ENCODE measurements at places on chromosomes 12 and 14.
A peak's percentile ranks its signal among the peaks of the same experiment; 100 is the strongest.

DNA sequence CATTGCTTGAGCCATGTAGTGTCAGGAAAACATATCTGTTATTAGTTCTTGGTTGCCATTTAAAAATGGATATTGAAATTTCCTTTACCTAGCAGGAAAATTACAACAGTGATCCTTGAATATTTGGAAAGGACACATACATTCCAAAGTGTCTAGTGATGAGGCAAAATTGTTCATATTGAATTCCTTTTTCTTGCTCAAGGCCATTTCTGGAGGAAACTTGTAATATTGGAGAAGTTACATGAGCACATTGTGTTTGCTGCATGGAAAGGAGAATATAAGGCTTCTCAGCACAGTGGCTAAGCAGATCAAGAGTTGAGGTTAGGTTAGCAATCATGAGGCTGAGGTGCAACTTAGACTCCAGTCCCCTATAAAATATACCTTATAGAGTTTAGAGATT, 121.9 kb downstream of the PDE3A start:
- no peak for DNase-seq

DNA sequence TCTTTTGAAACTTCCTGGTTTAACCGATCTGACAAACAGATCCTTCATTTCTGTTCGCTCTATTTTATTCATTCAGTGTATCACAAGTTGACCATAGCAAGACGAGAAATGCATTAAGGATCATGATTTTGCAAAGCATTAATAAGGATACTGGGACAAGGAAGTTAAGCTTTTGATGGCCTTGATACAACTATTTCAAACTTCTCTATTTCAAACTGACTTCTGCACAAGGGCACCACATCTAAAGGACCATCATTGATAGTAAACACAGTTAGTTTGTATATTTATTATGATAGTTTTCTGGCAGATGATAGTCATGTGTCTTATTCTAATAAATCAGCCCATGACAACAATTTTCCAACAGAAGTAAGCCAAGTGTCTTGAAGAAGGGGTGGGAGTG, 25.8 kb upstream of the PLXNC1 start:
- no peak for DNase-seq

DNA sequence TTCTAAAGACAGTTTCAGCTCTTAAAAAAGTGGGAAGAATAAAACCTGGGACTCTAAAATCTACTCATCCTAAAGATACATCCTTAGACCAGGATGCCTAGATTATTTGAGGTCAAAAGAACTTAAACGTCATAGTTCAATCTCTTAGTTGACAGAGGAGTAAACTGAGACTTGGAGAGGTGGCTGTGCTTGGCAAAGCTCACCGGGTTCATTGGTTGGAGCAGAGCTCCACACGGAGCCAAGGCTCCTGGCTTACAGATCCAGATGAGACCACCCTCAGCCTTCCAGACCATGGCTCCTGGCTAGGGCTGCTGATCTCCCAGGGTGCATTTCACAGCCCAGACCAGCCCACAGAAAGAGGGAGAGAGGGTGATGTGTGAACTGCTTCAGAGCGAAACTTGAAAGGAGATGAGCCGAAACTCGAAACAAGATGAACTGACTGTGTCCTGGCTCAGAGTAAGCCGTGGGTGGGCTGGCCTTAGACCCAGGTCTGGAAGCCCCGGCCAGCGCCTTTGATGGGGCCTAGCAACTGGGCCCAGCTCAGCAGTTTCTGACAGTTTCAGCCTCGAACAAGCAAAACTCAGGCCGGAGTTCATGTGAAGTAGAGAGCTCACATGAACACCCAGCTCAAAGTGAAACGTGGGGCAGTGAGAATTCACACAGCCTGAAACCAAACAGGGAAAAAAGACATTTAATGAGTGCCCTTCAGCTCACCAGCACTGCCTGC, 1044.8 kb downstream of the BCL11B start:
- DNase-seq = peak; percentile 79

- DNase-seq = no peak
Measured at GRCh38 chr14:91035855-91036254, 24.6 kb downstream of the RPS6KA5 start.

- DNase-seq = peak; percentile 79
Measured at GRCh38 chr12:105330931-105331804, 677 bp downstream of the C12orf75 start.

DNA sequence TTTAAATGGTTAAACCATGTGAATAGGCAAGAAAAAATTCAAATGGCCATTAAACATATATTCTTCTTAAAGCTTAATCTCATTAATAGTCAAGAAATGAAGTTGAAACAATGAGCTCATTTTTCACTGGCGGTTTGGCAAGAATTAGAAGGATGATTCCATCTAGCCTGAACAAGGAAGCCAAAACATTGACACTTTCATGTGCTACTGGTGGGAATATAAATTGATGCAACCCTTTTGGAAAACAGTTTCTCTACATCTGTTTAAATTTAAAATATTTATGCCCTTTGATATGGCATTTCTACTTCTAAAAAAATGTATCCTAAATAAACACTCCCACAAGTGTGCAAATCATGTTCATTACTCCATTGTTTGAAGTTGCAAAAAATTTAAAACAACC, 174.7 kb upstream of the HIF1A start:
- no peak for DNase-seq

DNA sequence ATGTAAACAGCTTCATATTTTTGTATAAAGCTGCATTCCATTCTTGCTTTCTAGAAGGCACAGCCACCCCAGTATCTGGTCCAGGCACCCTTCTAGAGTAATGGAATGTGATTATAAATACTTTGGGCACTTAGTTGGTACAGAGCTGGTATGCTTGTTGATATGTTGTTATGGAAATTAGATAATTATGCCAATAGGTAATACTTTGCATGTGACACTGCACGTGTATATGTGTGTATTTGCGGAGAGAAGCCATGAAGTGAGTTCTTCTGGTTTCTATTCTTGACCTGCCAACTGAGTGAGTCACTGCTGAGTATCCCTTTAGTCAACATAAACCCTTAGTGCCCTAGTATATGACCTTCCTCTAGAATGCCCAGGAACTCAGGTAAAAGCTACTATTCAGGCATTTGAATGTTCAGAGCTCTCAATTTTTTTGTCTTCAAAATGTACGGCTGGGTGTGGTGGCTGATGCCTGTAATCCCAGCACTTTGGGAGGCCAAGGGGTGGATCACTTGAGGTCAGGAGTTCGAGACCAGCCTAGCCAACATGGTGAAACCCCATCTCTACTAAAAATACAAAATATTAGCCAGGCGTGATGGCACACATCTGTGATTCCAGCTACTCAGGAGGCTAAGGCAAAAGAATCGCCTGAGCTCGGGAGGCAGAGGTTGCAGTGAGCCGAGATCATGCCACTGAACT, 6.2 kb upstream of the TCP11L2 start:
- DNase-seq = no peak

DNA sequence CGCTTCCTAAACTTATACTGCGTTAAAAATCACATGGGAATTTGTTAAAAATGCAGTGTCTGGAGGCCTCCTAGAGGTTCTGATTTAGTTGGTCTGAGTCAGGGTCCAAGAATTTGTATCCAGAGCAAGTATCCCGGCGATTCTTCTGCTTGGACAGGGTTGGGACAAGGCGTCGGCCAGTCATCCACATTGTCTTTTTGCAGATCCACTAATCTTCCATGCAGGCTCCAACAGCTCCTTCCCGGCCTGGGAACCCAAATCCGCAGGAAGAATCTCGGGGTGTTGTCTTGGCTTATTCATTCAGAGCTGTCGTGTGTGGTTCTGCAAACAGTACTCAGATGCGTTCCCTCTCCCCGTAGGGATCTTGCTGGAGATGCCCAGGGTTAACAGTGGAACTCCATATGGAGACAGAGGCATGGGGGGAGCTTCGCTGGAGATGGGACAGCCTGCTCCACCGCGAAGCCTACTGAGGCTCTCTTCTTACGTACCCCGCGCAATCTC, 25.3 kb downstream of the GPRC5D start:
- no peak for DNase-seq

GRCh38 chr12:632102-632696, 31.0 kb downstream of the NINJ2 start:
- DNase-seq = peak; percentile 39

DNA sequence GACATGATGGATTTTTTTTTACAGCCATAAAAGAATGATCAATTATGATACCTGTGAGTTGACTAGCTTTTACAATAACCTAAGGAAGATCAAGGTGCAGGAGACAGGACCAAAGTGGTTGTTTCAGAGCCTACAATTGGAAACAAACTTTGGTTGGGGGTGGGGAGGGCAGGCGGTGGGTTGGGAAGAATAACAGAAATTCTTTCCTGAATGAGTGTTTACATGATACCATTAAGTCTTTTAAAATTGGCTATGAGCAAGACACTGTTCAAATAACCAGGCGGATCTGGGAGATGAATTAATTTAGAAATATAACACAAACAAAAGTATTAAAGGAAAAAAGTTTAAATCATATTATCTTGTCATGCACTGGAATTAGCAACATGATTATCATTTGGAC, 7.2 kb downstream of the NFYB start:
- no peak for DNase-seq

- DNase-seq = no peak
Measured at GRCh38 chr12:126354633-126355032, 1289.4 kb downstream of the AACS start.

DNA sequence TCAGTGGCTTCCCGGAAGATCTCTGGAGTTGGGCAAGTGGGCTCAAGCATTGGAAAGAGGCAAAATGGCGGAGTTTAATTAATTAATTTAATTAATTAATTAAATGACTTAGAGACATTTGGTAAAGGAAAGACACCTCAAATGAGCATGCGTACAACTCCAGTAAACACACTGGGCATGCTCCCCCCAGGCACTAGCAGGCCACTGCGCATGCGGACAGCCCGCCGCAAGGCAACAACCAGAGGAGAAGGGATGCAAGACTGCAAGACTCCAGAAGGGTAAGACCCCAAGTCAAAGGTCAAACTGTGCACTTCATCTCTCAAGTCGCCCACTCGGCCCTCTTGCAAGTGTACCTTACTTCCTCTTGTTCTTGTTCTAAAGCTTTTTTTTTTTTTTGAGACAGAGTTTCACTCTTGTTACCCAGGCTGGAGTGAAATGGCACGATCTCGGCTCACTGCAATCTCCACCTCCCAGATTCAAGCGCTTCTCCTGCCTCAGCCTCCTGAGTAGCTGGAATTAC, 57.8 kb upstream of the PSMC1 start:
- DNase-seq = no peak

GRCh38 chr12:45098766-45099165, 47.9 kb upstream of the DBX2 start:
- no peak for DNase-seq

GRCh38 chr12:6249580-6249979, 49.4 kb downstream of the CD9 start:
- DNase-seq = no peak

DNA sequence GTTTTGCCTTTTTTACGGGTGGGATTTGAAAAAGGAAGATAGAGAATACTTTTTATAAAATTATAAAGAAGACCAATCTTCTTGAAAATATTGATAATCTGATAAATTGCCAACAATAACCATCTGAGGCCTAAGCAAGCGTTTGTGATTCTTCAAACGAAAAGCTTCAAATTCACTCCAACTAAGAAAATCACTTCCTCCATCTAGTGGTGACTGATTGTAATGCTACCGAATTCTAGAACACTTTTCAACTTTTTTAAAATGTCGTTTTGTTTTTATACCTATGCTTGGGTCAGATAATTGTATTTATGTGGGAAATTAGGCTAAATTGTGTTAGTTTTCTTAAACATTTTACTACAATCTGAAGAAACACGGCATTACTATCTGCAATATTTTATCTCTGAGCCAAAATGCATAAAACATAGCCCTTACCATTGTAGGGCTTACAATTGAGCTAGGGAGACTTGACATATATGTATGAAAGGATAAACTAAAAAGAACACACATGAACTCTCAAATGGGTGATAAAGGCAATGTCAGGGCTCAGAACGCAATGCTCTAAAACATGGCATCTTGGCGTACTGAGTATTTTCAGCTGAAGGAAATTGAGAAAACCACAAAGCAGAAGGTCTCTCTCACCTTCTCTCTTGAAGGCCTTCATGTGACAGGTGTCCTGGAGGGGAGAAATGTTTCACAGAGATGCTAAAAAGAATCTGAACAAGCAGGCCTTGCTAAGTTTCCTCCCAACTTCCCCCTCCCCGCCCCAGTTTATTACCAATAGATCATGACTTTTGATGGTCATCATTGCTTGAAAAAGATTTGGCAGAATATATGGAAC, 36.8 kb upstream of the G2E3 start:
- no peak for DNase-seq

DNA sequence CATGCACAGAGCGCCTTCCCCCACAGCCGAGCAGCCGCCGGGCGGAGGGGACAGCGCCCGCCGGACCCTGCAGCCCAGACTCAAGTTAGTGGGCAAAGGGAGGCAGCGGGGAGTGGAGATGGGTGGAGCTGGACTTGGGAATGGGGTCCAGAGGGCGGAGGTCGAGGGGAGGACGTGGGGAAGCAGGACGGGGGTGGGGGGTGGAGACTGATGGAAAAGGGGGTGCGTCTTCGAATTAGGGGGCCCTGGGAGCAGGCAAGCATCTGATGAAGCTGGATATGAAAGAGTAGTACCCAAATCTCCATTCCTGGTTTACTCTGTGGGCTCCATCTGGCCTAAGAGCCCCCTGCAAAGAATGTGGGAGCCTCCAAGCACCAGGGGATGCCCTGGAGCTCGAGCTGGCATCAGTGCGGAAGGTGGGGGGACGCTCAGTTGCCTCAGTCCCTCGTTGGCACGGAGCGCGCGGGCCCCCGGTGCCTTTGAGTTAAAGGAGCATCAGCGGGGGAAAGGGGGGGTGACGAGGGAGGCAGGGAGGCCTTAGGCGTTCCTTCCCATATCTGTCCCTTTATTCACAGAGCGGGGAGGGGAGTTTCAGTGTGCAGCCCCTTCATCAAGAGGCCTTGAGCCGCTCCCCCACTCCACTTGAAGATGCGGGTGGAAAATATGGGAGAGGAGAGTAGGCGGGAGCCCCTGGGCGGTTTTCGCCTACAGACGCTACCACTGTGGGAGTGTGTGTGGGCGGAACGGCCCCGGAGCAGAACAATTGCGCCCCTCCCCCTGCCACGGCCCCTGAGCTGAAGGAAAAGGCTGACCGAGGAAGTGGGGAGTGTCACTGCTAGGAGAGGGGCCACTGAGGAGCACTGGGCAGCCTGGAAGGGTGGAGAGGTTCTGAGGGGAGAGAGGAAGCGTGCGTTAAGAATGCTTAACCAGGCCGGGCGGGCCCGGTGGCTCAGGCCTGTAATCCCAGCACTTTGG, 644 bp downstream of the NAB2 start:
- peak; percentile 84 for DNase-seq

GRCh38 chr14:92600318-92601053, 86.9 kb downstream of the RIN3 start:
- no peak for DNase-seq

DNA sequence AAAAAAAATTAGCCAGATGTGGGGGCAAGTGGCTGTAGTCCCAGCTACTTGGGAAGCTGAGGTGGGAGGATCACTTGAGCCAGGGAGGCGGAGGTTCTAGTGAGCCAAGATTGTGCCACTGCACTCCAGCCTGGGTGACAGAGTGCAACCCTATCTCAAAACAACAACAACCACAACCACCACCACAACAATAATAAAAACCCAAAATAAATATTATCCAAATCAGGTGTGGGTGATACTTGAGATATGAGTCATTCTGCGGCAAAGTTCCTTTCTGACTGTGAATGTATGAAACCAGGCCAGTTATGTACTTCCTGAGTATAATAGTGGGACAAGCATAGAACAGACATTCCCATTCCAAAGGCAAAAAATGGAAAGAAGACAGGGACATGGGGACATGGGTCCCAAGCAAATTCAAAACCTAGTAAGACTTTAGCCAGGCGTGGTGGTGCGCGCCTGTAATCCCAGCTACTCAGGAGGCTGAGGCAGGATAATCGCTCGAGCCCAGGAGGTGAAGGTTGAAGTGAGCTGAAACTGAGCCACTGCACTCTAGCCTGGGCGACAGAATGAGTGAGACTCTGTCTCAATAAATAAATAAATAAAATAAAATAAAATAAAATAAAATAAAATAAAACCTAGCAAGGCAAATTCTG, 9.7 kb upstream of the ERC1 start:
- no peak for DNase-seq

Measured in activated effector memory CD4-positive, alpha-beta T cell treated with anti-CD3 and anti-CD28 coated beads, Interleukin-2, amount 50 U/mL, for 16 hours (primary cell).